ENCODE measurements at places on chromosomes 3 and 15.

DNA sequence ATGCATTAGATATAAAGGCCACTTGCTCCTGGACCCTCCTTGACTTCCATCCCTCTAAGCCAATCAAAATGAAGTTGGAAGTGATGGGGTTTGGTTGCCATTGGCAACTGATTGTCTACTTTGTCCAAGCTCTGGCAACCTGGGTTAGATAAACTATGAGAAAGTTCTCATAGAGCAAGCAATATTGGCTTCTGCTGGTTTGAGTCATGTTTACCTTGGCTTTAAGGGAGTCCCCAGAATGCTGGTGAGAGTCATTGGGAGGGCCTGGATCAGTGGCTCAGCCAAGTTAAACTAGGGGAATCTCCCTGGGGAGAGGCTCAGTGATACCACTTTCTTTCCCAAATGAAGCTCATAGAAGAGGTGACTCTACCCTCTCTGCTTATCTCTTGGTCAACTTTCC is 176.3 kb upstream of the ROPN1 start:
- DNase-seq = no peak

GRCh38 chr15:41825572-41826535 is 2.0 kb upstream of the JMJD7 start:
- no peak for DNase-seq

DNA sequence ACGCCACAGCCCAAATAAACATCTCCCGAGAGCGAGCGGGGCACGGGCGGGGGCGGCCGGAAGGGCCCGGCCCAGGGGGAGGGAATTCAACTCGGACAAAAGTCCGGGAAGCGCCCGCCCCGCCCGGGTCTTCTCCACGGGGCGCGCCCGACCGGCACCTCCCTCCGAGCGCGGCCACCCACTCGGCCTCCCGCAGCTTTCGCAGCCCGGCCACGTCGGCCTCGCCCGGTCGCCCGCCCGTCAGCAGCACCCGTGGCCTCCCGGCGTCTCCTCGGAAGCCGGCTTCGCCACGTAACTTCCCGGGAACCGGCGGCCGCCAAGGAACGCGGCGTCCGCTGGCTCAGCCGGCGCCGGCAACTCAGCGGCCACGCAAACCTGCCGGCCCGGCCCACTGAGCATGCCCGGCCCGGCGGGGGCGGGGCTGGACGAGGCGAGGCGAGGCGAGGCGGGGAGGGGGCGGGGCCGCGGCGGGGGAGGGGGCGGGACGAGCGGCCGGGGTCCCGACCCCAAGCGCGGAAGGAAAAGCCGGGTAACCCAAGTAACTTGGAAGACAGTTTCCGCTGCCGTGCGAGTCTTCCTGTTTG is at the start of gene TJP1:
Gene TJP1, minus strand, starts transcription at position 369 of the 584 bp plus-strand sequence. CDS start 440 bp downstream, outside the sequence.
- DNase-seq = no peak

- DNase-seq = no peak
Measured at GRCh38 chr3:115651599-115651998, 28.3 kb downstream of the GAP43 start.

GRCh38 chr3:186845756-186846155 is 3.2 kb downstream of the ADIPOQ start:
- no peak for DNase-seq
